ENCODE measurements at places on chromosomes 2 and 18. TPM values are rescaled to one million over a fixed set of nuclear protein-coding genes. Genes with fewer than 3 reads are reported as not detected.
A peak's percentile ranks its signal among the peaks of the same experiment; 100 is the strongest.

Gene CPO
- 0.40 TPM for total RNA-seq

DNA sequence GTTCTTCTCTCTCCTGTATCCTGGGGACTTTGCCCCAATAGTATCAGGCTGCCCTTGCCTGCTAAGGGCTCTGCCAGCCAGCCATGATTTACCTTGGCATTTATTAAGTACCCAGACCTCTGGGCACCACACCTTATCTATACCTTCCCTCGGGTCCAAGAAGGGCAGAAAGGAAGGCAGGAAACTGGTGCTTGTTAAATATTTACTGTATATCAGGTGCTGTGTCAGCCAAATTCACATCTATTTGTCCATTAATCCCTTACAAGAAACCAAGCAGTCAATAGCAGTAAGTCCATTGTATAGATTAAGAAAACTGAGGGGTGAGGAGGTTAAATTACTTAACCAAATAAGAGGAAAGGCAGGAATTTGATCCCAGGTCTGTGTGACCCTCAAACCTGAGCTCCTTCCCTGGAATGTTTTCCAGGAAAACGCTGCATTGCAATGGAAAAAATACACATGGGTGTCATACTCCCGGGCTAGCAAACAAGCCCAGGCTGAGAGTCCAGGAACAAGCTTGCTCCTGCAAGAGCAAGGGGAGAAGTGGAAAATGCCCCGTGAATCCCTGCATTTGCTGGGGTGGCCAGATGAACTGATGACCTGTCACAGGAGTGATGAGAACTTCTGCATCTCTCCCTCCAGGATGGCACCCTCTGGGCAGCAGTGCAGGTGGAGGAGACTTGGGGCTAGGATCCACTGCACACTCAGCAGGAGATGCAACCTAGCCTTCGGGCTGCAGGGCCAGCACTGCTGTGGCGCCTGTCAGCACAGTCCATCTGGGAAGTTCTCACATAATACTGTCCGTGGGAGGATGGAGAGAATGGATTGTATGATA is 30.4 kb downstream of the CIB4 start:
- H3K4me3 ChIP-seq: no peak overlapping the region
- H3K27ac ChIP-seq: no peak overlapping the region
- peaks cover 44% of the 10 kb centered on the region for H3K4me1 ChIP-seq
- H3K27me3 ChIP-seq: no peaks in the 10 kb centered on the region

DNA sequence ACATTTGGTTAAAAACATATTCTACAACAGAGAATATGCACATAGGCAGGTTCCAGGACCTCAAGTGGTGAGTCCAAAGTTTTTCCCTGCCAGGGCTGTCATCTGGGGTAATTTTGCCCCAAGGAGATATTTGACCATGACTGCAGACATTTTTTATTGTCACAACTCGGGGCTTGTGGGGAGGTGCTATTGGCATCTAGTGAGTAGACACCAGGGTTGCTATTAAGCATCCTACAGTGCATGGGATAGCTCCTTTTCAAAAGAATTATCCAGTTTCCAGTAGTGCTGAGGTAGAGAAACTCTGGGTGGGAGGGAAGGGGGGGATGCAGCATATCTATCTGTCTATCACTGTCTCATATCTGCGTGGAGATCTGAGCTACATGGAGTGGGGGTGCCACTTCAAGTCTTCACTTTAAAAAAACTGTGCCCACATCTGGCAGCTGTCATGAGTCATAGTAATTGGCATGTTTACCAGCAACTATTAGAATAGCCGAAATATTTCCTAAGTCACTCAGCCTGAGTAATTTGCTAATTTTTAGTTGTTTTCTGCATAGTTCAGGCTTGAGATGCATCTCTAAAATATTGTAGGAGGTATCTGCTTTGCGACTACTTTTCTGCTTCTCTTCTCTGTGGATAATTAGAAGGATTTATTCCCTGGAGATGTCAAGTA is 254.0 kb upstream of the RBMS1 start:
- H3K4me1 ChIP-seq: peaks cover 68% of the 10 kb centered on the region
- no peaks in the 10 kb centered on the region for H3K36me3 ChIP-seq
- H3K4me3 ChIP-seq: no peak overlapping the region

GRCh38 chr2:133085646-133086045 is 415.6 kb upstream of the LYPD1 start:
- H3K27ac ChIP-seq: no peak overlapping the region
- DNase-seq: no peak
- H3K36me3 ChIP-seq: no peaks in the 10 kb centered on the region
- no peaks in the 10 kb centered on the region for H3K27me3 ChIP-seq
- H3K4me1 ChIP-seq: peaks cover 10% of the 10 kb centered on the region

GRCh38 chr2:12514631-12515437 is 201.9 kb upstream of the TRIB2 start:
- H3K4me1 ChIP-seq: no peaks in the 10 kb centered on the region
- no peak overlapping the region for H3K27ac ChIP-seq
- H3K27me3 ChIP-seq: no peaks in the 10 kb centered on the region

- H3K27ac ChIP-seq: no peak overlapping the region
- H3K4me1 ChIP-seq: no peaks in the 10 kb centered on the region
- peaks cover 33% of the 10 kb centered on the region for H3K27me3 ChIP-seq
- DNase-seq: no peak
- H3K4me3 ChIP-seq: no peak overlapping the region
Measured at GRCh38 chr2:60495041-60495625, 58.3 kb downstream of the BCL11A start.

- peaks cover 15% of the 10 kb centered on the region for H3K4me1 ChIP-seq
- H3K27me3 ChIP-seq: no peaks in the 10 kb centered on the region
- H3K36me3 ChIP-seq: peaks cover 23% of the 10 kb centered on the region
- H3K4me3 ChIP-seq: no peak overlapping the region
- H3K27ac ChIP-seq: peak overlapping the region; percentile 46
Measured at GRCh38 chr2:202034249-202035088, 814 bp downstream of the FZD7 start.

Data from Calu3 (cell line).